ENCODE measurements at places on chromosomes 6 and 20.
A peak's percentile ranks its signal among the peaks of the same experiment; 100 is the strongest.

- DNase-seq = no peak
These were observed 275.5 kb upstream of the SLC35B3 start for GRCh38 chr6:8710668-8711431.

GRCh38 chr6:111723412-111723970, 117.8 kb upstream of the TRAF3IP2 start:
- no peak for DNase-seq

DNA sequence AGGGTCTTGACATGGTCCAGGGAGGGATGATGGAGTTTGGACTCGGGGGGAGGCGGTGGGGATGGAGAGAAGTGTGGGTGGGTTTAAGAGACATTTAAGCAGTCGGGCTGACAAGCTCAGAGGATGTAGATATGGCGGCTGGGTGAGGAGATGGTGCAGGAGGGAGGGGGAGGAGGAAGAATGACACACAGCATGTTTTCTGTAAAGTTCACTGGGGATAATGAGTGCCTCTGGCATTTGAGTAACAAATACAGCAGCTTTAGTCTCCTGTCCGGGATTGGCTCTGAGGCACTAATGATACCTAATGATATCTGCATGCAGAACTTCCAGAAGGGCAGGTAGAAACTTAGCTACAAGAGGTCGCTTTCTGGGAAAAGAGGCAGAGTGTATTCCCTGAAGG, 107.8 kb downstream of the DHX35 start:
- DNase-seq = no peak

DNA sequence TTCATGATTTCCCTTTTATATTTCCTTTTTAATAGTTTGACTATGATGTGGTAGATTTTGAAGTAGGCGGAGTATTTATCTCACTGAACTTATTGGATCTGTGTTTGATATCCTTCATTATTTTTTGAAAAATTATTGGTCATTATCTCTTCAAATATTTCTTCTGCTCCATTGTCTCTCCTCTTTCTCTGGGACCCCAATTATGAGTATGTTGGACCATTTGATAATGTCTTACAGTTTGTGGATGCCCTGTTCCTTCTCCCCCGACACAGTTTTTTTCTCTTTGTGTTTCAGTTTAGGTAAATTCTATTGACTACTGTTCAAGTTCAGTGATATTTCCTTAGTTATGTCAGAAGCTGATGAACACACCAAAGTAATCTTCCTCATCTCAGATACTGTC, 49.4 kb upstream of the COL10A1 start:
- no peak for DNase-seq

DNA sequence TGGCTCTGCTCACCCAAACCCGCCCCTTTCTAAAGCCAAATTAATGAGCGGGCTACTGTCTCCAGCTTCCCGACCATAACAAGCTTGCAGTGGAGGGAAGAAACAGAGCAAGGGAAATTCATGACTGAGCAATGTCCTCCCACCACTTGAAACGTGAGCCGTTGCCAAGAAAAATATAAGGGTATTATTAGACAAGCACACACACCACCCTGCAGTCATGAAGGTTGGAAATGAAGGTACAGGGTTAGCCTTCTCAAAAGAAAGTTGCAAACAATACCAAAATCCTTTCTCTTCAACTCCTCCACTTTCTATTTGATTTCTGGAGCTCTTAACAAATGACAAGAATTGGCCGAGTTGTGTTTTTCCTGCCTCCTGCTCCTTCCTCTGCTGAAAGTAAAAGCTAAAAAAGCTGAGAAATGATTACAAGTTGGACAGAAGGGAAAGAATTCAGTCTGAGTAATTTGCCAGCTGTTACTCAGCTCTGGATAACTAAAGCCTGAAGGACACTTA, 151.1 kb upstream of the B3GAT2 start:
- DNase-seq = no peak

DNA sequence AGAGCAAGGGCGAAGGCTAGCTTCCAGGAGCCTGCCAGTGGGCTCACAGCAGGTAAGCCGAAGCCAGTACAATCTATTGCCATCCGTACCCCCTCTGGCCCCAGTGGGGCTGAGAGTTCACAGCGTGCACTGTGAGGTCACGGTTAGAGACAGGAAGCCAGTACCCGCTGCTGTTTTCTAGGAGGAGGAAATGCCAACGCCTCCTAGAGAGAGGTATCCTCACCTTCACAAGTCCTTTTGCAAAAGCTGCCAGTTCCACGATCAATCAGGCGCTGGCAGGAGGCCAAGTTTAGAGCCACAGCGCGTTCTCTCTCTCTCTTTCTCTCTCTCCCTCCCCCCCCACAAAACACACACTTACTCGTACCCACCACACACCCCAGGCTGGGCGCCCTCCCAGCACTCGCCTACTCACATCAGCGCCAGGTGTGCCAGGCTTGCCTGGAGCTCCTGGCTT, 22.5 kb downstream of the COL9A1 start:
- DNase-seq = no peak

GRCh38 chr6:8947900-8948299, 512.6 kb upstream of the SLC35B3 start:
- DNase-seq = no peak

- no peak for DNase-seq
These were observed 15.1 kb downstream of the KIF13A start for GRCh38 chr6:17972074-17972952.

DNA sequence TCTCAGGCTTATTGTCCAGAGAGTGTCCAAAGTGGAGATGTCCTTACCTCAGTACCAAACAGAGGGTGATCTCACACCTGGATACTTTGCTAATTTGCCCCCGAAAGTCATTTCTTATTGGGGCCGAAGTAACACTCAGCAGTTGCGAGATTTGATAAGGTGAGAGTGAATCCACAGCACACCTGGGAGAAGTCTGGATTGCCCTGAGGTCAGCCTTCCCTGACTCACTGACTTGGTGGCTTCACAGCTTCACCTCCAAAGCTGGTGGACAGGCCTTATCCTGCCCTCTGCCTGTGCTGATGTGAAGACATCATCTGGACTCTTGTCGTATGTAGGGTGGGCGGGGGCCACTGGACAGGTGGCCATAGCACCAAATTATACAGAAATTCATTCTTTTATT, 101.9 kb upstream of the ARMC2 start:
- DNase-seq = no peak

DNA sequence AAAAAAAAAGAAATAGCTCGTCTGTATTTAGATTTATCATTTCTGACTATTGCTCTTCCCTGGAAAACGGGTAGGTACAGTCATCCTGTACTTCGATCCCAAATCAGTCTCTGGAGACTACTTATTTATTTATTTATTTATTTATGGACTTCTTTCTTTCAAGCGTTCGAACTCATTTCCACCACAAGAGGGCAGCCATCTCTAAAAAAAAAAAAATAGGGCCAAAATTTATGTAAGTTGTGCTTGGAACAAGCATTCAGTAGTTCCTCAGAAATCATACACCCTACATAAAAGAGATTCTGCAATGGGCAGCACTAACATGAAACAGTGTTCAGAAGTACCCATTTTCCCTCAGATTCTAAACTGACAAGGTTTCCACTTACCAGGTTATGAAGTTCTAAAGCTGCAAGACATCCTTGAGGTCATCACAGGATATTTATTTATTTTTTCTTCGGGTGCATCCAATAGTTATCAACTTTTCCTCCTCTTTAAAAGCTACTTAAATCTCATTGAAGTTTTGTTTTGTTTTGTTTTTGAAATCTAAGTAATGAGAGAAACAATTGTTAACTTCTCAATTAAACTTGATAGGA, 1.9 kb upstream of the BMP2 start:
- DNase-seq = no peak

DNA sequence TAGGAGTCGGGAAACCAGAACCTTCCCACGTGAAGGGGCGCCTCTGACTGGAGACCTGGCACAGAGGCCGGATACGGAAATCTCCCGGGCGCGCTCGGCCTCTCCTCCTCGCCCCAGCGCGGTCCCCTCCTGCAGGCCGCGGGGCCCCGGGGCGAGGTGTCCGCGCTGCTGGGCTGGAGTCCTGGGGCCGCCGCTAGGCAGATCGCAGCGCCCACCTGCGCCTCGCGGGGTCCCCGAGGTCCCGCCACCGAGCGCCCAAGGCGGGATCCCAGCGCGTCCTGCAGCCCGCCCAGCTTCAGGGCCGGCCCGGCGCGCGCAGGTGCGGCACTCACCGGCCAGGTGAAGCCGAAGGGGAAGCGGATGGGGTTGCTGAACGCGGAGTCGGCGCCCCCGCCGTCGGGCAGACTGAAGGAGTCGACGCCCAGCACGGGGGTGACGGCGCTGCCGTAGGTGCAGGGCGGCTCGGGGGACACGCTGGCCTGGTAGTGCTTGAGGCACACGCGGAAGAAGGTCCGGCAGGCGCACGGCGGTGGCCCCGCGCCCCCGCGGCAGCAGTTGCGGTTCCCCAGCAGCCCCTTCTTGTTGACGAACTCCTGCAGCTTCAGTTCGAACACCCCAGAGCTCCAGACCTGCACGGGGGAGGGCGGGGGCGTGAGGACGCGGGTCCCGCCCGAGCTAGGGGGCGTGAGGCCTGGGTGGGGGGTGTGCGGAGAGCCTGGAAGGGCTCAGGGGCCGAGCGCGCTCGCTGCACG, 1.5 kb downstream of the DLL1 start:
- DNase-seq = peak; percentile 49

GRCh38 chr20:59808729-59809381, 124.6 kb downstream of the SYCP2 start:
- no peak for DNase-seq

DNA sequence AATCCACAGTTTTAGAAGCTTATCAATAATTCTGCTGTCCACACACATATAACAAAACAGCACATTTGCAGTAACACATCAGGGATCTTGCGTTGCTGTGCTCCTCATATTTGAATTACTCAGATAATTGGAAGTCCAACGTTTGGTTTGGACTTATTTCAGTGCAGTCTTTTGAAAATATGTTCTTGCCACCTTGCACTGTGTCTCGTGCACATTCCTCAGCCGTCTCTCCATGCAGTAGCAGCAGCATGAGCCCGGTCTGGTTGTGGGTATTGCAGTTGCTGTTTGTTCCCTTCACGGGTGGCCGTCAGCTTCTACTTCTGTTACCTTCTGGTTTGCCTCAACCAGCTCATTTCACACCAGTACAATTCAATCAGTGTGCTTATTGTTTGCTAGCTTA, 215.5 kb downstream of the SLC24A3 start:
- DNase-seq = no peak

GRCh38 chr20:53028337-53029007, 56.3 kb downstream of the TSHZ2 start:
- DNase-seq = no peak

GRCh38 chr6:25645916-25646315, 6.1 kb upstream of the SCGN start:
- no peak for DNase-seq

GRCh38 chr6:5450073-5450472, 188.8 kb downstream of the FARS2 start:
- no peak for DNase-seq

- no peak for DNase-seq
These were observed 14.6 kb downstream of the ESF1 start for GRCh38 chr20:13770141-13770540.

DNA sequence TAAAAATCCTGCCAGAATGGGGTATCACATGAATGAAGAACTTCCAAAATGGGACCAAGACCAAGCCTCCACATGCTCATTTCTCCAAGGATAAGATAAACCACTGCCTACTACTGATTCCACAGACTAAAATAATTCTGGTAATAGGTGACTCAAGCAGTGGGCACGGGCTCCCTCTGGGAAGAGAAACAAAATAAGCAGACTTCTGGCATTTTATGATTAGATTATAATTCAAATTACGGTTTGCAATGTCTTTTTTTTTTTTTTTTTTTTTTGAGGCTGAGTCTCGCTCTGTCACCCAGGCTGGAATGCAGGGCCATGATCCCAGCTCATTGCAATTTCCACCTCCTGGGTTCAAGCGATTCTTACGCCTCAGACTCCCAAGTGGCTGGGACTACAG, 16.0 kb downstream of the UQCC1 start:
- no peak for DNase-seq

DNA sequence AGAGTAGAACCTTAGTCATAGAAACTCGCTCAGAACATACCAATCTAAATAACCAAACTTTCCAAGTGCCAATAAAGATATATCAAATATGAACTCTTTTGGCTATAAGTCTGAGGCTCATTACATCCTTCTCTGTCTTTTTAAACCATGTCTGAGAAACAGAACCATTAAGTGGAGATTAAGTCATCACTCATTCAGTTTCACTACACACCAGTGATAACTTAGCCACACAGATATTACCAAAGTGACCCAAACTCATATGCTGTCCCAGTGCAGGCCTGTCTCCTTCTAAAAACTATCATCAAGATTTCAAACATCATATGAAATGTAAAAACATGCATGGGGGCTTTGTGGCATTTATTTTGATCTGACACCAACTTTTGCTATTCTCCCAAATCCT, 12.0 kb downstream of the GCLC start:
- DNase-seq = no peak

DNA sequence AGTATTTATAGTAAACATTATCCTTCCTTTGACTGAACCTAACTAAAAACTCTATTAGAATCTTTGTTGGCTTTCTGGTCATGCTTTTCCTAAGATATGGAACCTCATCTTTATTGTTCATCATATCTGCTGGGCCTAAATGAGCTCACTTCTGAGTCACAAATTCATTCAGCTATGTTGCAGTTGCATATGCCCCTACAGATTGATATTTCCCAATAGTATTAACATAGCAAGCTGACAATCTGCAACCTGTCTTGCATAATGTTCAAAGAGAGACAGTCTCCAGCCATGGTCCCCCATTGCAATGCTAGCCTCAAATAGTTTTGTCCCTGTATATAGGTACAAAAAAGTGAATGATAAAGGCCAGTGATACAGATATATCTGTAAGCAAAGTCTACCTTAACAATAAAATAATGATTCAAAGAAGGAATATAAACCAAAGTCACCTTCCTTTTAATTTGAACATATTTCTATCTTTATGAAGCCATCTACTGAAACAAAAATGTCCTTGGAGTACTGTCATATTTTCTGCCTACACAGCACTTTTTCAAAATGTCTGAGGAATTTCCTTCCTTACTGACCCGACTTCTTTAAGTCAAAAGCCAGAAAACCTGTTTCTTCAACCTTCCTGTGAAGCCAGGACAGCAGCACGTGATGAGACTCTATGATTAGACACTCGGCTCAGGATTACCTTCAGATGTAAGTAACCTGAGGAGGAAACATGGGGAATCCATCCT, 140.7 kb downstream of the UBE3D start:
- DNase-seq = no peak

DNA sequence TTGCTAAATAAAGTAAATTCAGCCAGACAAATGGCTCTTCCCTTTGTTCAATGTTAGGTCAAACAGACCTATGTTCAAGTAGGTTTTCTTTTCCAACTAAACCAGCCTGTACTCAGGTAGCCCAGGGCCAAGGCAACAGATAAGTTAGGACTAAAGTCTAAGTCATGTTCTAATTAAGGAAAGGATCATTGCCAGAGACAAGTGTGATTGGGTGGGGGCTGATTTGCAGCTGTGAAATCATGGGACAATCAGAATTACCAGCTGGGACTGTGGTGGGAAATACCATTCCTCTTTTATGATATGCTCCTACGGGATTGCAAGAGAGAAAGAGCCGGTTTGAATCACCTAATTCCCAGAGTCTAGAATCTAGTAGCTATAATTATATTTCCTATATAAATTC, 4.2 kb upstream of the FBXO30 start:
- DNase-seq = no peak

- DNase-seq = peak; percentile 78
These were observed 5.3 kb downstream of the MMP9 start for GRCh38 chr20:46013829-46014516.
